ENCODE measurements at places on chromosomes 4 and X.

DNA sequence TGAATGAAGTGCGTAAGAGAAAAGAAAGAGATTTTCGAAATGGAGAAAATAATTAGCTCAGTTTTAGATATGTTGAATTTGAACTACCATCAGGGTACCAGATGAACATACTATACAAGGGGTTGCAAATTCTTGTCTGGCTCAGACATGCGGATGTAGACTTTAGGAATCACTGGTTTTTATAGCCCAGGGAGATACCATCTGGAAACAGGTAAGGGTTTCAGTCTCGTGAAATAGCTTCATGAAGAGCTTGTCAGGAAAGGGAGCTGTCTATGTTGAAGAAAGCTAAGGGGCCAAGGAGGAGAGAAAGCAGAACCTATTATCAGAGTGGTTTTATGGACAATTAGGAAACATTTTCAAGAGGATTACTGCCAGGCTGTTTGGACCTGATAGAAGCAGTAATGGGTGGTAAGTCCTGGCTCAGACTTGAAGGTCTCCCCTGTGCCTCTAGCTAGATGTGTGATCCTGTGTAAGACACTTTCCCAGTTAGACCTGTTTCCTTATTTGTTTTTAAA lies 6.7 kb downstream of the RAB9A start:
- no peak for DNase-seq

GRCh38 chr4:87838205-87838604 lies 5.4 kb downstream of the MEPE start:
- no peak for DNase-seq

- DNase-seq: no peak
These were observed 107.6 kb upstream of the STK26 start for GRCh38 chrX:131915488-131915887.

DNA sequence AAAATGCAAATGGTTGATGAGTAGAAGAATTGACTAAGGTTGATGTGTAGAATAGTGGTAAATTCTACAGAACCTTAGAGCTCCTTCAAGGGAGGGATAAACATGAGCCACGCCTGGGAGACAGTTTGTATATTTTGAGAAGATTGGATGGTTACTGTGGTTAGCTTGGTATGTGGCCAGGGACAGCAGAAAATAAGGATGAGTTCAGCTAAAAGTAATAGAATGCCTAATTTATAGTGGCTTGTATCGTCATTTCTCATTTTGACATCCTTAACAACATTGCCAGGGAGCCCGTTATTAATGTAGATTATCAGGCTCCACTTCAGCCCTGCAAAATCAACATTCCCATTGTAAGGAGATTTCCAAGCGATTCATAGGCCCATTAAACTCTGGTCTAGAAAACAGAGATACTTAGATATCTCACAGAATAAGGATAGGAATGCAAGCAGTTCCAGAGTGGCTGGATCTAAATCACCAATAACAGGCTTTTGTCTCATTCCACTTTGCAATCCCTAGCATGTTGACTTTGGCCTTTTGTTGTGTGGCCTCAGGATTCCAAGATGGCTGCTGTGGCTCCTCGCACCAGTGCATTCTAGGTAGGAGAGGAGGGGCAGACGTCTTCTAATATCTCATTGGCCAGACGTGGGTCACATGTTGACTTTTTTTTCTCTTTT lies 6.4 kb upstream of the PTTG2 start:
- no peak for DNase-seq

- DNase-seq: no peak
These were observed 21.1 kb downstream of the NOP14 start for GRCh38 chr4:2942037-2942531.

DNA sequence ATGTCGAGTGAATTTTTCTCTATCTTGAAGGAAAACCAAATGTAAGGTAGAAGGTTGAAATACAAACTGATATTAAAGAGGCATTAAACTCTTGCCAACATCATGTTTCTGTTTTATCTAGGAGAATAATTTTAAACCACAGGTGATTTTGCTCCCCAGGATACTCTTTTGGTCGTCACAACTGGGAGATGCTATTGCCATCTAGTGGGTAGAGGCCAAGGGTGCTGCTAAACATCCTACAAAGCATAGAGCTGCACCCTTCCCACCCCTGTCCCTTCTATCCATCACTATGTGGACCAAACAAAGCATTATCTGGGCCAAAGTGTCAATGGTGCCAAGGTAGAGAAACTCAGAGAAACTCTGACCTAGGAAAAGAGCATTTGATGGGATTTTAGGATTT lies 154.6 kb upstream of the MAGEB2 start:
- no peak for DNase-seq
